CD4-positive, alpha-beta T cell treated with Interleukin-2 at 100 ng/mL for 4 hours (primary cell): ENCODE measurements at places on chromosomes 6 and 20.
A peak's percentile ranks its signal among the peaks of the same experiment; 100 is the strongest.

DNA sequence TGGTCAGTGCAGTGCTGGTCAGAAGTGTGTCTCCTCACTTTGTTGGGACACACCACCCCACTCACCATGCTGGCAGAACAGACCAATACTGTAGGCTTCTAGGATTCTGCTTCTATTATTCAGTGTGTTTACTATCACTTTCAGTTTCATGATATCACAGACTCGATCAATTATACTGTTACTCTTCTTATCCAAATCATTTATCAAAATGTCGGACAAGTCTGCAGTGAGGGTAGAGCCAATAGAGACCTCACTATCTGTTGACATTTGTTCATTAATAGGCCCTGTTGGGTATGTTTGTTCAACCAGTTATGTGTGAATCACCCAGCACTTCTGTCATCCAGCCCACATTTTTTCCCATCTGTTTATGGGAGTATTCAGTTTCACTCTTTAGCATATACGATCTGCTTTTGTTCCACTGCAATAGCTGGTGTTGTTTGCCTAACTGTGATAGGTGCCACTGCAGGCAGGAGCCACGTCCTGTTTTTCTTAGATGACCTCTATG, 140.1 kb downstream of the NRN1 start:
- peak; percentile 44 for DNase-seq

GRCh38 chr6:29734046-29735018, 11.1 kb downstream of the HLA-F start:
- DNase-seq = peak; percentile 14

- no peak for DNase-seq
These were observed 11.4 kb downstream of the LBP start for GRCh38 chr20:38357653-38358207.

DNA sequence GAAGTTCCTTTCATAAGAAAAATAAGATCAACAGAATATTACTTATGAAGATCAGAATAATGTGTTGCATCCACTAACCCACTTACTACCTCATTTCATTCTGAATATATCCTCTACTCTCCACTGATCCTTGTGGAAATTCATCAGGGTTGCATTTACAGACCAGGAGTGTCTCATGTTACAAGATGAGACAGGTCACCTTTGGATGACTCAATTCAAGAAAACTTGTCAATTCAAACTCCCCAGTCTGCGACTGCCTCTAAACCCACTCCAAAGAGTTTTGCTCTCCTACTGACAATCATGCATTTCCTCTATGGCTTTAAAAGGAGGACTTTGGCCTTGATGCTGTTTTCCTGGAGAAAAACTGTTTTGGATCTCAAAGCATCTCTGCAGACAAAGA, 68.4 kb downstream of the ID4 start:
- DNase-seq = no peak

GRCh38 chr6:107419733-107420132, 39.6 kb downstream of the PDSS2 start:
- no peak for DNase-seq

DNA sequence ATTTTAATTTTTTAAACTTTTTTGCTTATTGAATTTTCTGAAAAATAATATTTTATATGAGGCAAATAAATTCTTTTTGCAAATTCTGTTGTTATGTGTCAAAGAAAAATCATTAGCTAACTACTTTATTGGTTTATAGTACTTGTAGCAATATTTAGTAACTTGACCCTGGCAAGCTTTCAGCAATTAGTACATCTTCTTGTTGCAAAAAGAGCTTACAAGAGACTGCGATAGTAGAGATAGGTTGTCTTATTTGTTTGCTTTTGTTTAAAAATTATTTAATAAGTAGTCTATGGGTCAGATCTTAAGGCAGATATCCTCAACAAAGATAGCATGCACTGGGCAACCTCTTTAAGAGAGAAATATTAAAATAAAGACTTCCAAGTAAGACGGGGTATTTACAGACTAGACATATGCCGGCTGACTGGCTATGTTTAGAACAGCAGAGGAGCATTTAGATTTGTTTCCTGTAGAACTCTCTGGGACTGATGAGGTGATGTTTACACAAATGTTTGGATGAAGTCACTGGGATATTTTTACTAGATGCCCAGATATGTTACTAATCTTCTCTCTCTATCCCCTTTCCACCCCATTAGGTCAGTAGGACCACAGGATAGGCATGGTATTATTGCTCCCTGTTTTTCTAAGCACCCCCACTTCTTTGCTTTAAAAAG, 25.0 kb downstream of the VGLL2 start:
- DNase-seq = no peak

- DNase-seq = no peak
These were observed 17.0 kb downstream of the CST9 start for GRCh38 chr20:23588434-23589403.

- no peak for DNase-seq
These were observed 222.7 kb upstream of the GMDS start for GRCh38 chr6:2467929-2468600.

DNA sequence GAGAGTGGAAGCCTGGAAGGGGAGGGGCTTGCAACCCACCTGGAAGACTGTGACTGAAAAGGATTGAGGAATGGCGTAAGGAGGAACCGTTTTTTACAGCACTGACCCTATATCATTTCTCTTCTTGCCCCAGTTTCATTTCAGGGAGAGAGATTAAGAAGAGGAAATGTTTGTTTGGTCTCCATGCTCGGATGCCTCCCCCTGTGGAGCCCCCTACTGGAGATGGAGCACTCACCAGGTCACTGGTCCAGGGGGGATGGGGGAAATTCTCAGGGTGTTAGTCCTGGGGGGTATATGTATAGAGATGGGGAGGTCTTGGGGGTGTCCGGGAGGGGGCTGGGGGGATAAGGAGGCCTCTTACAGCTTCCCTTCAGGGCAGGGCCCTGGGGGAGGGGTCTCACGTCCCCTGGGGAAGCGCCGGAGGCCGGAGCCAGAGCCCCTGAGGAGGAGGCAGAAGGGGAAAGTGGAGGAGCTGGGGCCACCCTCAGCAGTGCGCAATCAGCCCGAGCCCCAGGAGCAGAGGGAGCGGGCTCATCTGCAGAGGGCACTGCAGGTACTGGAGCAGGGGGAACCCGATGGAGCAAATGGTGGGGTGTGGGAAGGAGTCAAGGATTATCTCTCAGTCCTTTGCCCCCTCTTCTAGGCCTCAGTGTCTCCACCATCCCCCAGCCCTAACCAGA, 3.2 kb downstream of the CUTA start:
- no peak for DNase-seq

DNA sequence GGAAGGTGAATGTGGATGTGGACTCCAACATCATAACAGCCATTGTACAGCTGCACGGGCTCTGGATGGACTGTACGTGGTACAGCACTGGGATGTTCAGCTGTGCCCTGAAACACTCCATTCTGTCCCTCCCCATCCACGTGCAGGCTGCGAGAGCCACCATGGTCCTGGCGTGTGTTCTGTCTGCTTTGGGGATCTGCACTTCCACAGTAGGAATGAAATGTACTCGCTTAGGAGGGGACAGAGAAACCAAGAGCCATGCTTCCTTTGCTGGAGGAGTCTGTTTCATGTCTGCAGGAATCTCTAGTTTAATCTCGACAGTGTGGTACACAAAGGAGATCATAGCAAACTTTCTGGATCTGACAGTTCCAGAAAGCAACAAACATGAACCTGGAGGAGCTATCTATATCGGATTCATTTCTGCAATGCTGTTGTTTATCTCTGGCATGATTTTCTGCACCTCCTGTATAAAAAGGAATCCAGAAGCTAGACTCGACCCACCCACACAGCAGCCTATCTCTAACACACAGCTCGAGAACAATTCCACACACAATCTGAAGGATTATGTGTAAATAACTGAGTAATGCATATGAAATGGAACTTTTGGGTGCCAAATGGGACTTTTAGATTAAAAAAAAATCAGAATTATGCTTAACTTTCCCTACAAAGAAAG, 12.1 kb downstream of the CLDN20 start:
- no peak for DNase-seq

- DNase-seq = no peak
These were observed 117.3 kb downstream of the ARHGAP18 start for GRCh38 chr6:129592516-129593232.

- DNase-seq = no peak
These were observed 772.8 kb upstream of the GJE1 start for GRCh38 chr6:141359953-141360352.

DNA sequence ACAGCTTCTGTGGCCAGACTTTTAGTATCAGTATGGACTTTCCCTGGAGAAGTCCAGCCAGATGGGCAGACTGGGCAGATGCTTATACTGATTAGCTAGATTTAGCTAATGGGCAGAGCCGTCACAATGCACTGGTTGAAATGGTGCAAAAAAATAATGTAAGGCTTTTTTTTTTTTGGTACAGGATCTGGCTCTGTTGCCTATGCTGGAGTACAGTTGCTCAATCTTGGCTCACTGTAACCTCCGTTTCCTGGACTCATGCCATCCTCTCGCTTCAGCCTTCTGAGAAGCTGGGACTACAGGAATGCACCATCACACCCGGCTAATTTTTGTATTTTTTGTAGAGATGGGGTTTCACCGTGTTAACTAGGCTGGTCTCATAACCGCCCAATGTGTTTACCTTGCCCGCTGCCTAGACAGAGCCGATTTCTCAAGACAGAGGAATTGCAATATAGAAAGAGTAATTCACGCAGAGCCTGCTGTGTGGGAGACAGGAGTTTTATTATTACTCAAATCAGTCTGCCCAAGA, 16.4 kb upstream of the KIFC1 start:
- DNase-seq = no peak

DNA sequence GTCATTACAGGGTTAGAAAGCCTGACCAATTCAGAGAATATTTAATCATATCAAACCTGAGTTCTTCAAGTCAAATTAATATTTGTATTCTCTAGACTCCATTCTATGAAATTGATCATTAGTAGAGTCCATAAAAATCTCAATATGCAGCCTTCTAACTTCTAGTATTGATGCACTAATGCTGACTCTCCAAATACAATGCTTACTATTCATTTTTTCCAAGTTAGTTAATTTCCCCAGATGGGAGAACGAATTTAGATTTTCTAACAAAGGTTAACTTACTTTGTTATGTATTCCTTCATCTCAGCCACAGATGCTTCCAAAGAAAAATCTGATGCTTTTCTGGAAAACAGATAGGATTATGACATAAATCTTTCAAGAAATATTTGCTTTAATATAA, 12.4 kb upstream of the NDRG3 start:
- DNase-seq = no peak

DNA sequence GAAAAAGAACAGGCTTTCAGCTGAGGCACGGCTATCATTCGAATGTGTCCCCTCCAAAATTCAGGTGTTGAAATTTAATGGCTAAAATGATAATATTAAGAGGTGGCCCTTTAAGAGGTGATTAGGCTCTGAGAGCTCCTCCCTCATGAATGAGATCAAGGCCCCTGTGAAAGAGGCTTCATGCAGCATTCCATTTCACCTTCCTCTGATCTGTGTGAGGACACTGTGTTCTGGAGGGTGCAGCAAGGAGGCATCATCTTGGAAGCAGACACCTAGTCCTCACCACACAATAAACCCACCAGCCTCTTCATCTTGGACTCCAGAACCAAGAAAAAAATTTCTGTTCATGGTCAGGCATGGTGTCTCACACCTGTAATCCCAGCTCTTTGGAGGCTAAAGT, 56.4 kb downstream of the PPP1R14C start:
- no peak for DNase-seq

DNA sequence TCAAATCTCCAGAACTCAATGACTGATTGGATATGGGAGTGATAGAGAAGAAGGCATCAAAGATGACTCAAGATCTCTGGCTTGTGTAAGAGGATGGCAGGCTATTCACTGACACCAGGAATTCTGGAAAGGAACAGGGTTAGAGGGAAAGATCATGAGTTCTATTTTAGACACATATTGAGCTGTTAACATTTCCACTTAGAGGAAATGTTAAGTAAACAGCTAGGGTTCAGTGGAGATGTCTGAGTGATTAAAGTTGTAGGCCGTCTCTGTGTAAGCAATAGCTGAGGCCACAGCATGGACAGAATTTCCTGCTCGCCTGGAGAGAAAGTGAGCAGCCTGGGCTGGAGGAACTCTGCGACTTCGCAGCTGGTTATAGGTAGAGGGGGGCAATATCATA, 21.0 kb downstream of the ZC3H12D start:
- no peak for DNase-seq

DNA sequence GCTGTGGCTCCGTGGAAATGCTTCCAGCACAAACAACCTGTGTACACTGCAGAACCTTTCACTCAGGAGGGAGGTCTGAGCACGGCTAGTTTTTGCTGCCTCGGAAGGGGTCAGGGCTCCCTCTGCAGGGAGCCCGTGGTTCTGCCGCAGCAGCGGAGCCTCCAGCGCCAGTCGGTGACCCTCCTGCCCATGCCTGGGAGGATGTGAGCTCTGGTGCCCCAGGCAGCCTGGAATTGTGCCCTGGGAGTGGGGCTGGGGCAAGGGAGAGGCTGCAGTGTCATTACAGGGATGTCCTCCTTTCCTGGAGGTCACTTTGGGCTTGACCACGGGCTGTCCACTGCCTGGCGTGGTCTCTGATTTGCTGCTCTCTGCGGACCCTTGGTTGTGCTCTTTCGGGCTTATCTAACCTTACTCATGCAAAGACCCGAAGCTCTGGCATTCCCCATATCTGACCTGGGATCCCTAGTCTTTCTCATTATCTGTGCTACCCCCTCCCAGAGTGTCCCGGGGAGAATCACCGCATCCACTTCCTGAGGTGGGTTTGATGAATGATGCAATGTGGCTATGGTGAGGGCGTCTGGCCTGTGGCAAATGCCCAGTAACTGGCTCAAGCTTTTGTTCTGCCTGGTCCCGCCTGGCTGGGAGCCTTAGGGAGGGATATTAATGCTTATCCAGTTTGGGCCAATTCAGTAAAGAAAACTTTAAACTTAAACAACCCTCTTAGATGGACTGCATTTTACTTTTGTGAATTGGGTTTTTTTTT, 59.6 kb upstream of the TAGAP start:
- DNase-seq = peak; percentile 88

DNA sequence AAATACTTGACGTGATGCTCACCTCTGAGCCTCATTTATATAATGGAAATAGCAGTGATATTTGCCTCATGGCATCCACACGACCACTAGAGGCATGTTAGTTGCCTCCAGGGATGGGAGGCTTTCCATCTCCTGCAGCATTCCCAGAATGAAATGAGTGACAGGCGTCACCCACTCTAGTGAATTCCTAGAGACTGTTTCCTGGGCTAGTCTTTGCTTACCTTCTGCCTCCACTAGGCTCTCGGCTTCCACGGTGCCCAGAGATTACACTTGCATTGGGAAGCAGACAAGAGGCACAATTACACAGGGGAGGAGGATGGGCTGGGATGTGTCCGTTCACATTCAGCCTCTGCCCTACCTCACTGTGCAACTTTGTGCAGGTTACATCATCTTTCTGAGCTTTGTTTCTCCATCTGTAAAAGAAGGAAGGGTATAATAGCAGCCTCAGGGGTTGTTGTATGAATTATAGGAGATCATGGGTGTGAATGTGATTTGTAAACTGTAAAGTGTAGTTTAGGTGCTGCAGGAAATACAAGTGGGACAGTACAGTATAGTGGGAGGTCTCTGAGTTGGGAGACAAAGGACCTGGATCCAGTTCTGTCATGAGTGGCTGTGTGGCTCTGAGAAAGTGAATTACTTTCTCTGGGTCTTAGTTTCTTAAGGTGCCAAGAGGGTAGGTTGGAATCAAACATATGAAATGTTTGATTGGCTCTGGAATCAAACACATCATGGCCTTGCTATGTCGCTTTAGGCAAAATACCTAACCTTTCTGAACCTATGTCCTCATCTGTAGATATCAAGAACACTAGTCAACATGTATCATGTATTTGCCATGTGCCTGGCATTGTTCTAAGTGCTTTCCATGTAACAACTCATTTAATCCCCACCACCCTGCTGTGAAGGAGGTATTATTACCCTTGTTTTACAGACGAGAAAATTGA, 3.6 kb upstream of the VSTM2L start:
- DNase-seq = no peak

- no peak for DNase-seq
These were observed 31.3 kb upstream of the KCNG1 start for GRCh38 chr20:51054233-51054632.

- no peak for DNase-seq
These were observed 1.3 kb downstream of the ADAT2 start for GRCh38 chr6:143449082-143449713.
